ENCODE measurements at places on chromosomes 2 and 18. TPM values are rescaled to one million over a fixed set of nuclear protein-coding genes. Genes with fewer than 3 reads are reported as not detected.

TAF4B gene
- 20.4 TPM for total RNA-seq

DNA sequence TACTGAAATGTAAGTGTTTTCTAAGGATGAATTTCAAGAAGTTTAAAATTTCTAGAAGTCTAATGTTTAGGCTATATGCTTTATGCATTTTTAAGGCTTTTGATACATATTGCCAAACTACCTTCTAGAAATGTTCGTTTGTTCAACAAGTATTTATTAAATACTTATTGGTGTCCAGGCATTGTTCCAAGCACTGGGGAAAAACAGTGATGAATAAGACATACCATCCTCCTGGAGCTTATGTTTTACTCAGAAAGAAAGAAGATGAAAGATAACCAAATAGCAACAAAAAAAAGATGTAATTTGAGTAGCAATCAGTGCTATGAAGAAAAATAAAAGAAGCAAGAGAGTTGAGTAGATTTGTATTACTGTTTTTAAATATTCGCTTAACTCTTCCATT lies 692.9 kb downstream of the SLC4A3 start:
- no peak for DNase-seq

- no peak for DNase-seq
These were observed 78.1 kb downstream of the ZNF516 start for GRCh38 chr18:76416911-76417310.

DNA sequence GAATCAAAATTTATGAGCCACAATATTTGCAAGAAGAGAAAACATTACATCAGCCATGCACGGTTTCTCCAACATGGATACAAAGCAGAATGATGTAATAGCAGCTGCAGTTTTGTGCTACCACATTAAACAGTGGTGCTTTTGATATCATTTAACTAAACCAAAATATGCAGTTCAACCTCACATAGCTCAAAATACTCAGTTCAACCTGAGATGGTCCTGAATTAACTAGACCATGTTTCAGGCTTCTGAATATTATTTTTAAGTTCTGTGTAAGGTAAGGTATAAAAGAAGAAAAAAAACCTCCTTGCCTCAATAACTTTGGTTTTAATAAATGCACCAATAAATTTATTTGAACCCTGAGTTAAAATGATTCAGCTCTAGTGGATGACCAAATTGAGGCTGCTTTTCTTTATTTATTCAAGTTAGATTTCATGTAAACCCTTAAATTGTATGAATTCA lies 18.8 kb upstream of the TSPYL6 start:
- no peak for DNase-seq

- DNase-seq = peak; percentile 33
These were observed 46.4 kb upstream of the SPP2 start for GRCh38 chr2:234003972-234004617.
